Dermis microvascular lymphatic vessel endothelial cell (primary cell): ENCODE measurements at places on chromosomes 7 and 10.

DNA sequence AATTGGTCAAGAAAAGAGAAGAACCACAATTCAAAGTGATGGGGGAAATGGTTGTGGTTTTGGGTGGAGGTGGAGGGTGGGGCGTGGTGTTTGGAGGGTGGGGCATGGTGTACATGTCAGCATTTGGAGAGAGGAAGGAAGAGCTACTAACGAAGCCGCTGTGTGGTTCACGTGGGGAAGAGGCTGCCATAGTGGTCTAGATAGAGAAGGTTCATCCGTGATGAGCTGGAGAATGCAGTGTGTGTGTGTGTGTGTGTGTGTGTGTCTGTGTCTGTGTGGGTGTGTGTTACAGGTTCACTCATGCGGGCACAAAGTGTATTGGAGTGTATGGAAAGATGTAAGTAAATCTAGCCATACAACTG is 6.1 kb upstream of the VCL start:
- no peak for DNase-seq

- no peak for DNase-seq
Observed at GRCh38 chr7:106419455-106420182, 134.8 kb upstream of the NAMPT start.

GRCh38 chr7:137120690-137121089 is 222.8 kb downstream of the PTN start:
- DNase-seq = no peak

- DNase-seq = no peak
Observed at GRCh38 chr10:103627111-103627892, 133.8 kb downstream of the NEURL1 start.

- no peak for DNase-seq
Observed at GRCh38 chr10:59817773-59818172, 64.5 kb upstream of the MRLN start.

- DNase-seq = no peak
Observed at GRCh38 chr7:106720641-106721040, 59.7 kb upstream of the CCDC71L start.

- DNase-seq = no peak
Observed at GRCh38 chr7:126411821-126412383, 840.8 kb downstream of the GRM8 start.

- no peak for DNase-seq
Observed at GRCh38 chr10:109062371-109062770, 860.9 kb downstream of the XPNPEP1 start.

DNA sequence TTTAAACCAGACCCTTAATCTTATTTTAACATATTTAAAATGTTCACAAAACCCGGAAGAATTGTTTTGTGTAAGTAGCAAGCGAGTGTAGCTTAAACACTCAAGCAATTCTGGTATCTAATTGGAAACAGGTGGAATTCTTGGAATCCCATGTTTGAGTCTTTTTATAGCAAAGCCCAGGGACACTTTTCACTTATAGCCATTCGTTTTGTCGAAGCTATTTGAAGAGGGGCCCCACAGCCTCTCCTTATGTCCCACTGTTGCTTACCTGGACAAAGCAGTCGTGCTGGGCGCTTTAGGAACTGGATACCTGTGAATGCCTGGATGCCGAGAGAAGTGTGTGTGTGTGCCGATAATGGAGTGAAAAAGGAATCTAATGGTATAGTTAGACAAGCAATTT is 3.3 kb downstream of the CUX1 start:
- DNase-seq = no peak

GRCh38 chr10:104351061-104351702 is 2.5 kb upstream of the CFAP58 start:
- peak; percentile 17 for DNase-seq

GRCh38 chr10:5618042-5618441 is 48.4 kb downstream of the ASB13 start:
- no peak for DNase-seq

DNA sequence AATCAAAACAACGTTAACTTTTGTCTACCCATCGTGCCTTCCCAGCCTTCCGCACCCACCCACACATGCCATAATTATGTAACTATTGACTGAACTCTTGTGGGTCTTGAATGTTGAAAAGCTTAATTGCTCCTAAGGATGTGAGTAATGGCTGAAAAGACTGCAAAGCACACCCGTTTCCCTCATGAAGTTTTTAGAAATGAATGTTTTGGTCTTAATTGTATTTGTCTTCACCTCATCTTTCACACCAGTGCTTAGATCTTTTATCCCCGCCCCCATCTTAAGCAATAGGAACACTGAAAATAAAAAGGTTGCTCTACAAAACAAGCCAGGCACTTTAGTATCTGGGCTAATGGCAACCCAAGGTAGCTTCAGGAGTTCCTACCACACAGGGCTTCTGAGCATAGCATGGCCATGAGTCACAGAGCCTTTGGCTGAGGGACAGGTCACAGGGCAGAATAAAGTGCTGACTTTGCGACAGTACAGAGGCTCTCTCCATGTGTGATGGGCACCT is 690.5 kb downstream of the PARD3 start:
- peak; percentile 59 for DNase-seq

DNA sequence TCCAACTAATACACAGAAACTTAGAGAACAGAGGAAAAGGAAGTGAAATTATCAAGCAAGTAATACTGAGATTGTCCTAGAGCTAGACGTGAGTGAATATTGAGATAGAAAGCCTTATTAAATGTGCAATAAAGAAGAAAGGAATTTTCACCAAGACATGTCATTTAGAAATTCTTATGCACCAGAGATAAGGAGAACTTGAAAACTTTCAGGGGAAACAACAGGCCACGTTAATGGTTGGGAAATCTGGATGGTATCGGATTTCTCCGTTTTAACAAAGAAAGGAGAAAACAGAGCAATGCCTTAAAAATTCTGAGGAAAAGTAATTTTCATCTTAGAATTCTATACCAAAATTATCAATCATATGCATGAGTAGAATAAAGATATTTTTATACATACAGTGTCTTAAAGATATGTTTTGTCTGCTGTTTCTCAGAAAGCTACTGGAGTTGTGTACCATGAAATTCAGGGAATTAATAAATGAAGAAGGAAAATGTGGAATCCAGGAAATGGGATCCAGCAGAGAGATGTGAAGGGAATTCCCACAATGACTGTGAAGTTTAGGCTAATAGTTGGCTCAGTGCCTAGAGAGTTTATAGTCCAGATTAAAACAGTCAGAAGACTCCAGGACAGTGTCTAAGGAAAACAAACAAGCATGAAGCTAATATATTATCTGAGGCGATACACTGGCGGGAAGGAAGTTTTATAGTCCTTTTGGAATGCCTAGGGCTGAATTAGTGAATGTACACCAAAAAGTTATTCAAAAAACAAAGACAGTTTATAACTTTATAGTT is 159.5 kb downstream of the PPP1R9A start:
- DNase-seq = peak; percentile 78

DNA sequence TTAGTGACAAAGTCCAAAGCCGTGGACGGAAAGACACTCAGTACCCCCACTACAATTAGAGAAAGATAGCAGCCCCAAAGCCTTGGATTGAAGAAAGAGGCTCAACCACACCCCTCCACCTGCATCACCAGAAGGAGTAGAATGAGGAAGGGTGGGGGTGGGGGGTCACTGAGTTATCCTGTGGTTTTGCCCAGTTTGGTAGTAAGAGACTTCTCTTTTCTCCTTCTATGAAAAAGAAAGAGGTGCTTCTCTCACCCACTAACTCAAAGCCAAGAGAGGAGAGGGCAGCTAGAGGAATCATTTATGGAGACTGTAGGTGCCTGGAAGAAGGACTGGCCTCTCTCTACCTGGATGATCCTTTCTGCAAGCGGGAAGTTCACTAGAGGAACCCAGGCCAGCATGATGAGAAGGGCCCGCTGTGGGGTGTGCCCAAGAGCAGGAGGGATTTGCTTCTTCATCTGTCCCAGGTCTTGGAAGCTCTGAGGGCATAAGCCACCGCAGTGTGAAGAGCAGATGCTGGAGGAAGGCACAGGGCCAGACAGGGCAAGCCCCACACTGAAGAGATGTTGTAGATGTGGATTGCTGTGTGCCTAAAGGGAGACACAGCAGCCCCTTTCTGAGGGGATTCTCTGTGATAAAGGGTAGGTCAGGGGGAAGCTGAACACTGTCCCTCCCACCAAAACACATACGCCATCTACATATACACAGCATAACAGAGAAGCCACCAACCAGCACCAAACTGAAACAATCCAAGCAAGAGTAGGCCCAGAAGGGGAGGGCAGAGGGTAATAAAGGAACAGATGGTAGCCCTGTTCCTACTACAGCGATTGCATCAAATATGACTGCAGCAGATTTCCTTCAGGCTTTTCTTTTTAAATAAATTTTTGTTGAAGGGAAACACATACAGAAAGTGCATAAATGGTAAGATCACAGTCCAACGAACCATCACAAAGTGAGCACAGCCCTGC is 25.8 kb upstream of the LANCL2 start:
- DNase-seq = no peak

GRCh38 chr7:11404355-11404754 is 427.6 kb downstream of the THSD7A start:
- DNase-seq = no peak

- no peak for DNase-seq
Observed at GRCh38 chr7:4931943-4932342, 27.0 kb downstream of the MMD2 start.

- no peak for DNase-seq
Observed at GRCh38 chr10:27998954-27999275, at the start of gene ODAD2. Gene ODAD2 (minus strand): TSS chr10:27999079. CDS start chr10:27995142, 3,937 bp downstream.

DNA sequence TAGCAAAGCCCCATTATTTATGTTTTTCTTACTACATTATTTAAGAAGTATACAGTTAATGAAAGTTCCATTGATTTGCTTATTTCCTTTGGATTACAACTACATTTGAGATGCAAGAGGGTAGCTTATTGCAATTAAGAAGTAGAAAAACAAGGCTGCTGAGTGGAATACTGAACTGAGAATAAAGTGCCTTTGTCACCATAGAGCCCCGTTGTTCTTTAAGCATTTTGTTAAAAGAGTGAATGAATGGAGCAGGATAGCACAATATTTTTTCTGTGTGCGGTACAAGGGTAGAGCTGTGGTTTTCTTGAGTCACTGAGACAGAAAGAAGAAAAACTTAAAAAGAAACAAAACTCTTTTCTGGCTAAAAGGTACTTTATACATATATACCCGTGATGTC is 45.6 kb downstream of the ZNF277 start:
- no peak for DNase-seq

DNA sequence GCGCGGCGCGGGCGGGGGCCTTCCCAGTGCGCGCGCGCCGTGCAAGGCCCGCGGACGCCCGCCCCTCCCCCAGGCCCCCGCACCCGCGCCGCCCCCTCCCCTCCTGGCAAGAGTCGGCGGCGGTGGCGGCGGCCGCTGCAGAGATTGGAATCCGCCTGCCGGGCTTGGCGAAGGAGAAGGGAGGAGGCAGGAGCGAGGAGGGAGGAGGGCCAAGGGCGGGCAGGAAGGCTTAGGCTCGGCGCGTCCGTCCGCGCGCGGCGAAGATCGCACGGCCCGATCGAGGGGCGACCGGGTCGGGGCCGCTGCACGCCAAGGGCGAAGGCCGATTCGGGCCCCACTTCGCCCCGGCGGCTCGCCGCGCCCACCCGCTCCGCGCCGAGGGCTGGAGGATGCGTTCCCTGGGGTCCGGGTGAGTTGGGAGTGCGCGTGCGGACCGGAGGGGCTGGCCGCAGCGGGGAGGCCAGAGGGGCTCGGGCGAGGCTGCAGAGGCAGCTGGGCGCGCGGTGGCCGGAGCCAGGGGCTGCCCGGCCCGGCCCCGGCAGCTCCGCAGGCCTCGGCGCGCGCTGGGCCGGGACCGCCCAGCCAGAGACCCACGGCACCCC is at the start of gene BMPR1A:
Gene BMPR1A, plus strand, starts transcription at position 109 of the 602 bp plus-strand sequence. CDS start 119,400 bp downstream, outside the sequence.
- no peak for DNase-seq

DNA sequence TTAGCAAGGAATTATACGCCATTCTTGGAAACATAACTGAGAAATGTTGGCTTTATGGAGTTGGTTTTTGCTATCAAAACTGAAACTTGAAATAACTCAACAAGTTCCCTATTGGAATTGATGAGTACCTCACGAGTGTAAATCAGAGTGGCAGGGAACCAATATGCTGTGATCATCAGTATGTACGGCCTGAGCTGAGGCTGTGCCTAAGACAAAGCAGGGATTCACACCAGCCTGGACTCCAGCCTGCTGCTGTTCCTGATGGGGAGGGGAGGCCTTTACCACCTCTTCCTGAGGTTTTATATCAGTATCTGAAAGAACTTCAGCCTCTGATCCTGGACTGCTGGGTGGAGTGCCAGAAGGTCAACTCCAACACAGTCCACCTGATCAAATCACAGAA is 52.7 kb downstream of the CRTAC1 start:
- no peak for DNase-seq

GRCh38 chr10:12766223-12766622 is 235.3 kb downstream of the CCDC3 start:
- no peak for DNase-seq

- no peak for DNase-seq
Observed at GRCh38 chr10:11522821-11523245, 88.6 kb downstream of the USP6NL start.

GRCh38 chr7:150382123-150382843 is 3.2 kb downstream of the ZNF775 start:
- DNase-seq = no peak

DNA sequence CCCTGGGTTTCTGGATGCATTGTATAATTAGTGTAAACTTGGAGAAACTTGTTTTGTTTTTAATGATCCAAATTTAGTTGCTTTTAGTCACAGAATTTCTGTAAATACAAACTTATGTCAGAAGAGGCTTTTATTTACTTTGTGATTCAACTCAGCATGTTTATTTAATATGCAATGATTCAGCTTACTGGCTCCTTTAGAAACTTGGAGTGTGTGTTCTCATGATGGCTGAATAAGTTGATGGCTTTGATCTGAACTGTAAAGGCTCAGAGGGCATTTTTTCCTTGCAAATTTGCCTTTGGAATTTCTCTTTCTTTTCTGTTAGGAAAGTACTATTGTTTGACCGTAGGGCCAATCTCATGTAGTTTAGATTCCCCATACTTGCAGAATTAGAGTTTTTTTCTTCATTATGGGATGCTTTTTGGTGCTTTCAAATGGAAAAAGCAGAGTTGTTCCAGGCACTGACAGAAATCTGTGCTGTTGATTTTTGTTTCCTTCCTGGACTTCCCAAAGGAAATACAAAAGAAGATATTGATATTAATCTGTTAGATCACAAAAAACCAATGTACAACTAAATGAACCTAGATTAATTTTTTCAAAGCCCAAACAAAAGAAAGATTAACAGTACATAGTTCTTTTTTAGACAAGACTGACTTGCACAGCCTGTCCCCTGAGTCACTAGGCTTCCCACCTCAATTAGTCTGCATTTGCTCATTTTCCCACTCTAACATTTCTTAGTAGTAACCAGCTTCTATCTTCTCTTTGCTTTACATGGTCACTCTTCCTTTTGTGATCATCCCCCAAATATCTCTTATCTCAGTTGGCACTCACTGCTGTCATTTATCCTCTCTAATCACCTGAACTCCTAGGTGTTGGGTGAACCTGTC is 96.8 kb upstream of the AGR3 start:
- DNase-seq = peak; percentile 53

DNA sequence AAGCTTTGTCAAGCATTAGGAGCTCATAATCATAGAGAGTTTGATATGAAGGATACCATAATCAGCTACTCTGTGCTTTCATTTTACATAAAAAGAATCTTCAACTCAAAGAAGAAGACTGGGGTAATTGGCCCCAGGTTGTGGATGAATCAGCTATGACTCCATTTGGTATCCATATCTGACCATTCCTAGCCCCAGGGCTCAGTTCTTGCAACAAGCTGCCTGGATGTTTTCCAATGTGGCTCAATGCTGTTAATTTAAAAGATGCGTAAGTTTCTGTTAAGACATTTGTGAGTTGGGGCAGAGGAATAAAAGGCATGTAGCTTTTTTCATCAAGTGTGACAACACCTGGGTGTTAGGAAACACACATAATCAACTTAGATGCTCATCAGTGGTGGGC is 951.1 kb downstream of the NRG3 start:
- no peak for DNase-seq

GRCh38 chr10:125531465-125531864 is 151.5 kb downstream of the TEX36 start:
- no peak for DNase-seq

- peak; percentile 62 for DNase-seq
Observed at GRCh38 chr10:103816431-103816830, 38.9 kb downstream of the SH3PXD2A start.
